HEK293T (cell line): ENCODE measurements at places on chromosomes 3 and 15.
A peak's percentile ranks its signal among the peaks of the same experiment; 100 is the strongest.

GRCh38 chr15:88187195-88187594, 69.3 kb downstream of the NTRK3 start:
- no peak for DNase-seq

DNA sequence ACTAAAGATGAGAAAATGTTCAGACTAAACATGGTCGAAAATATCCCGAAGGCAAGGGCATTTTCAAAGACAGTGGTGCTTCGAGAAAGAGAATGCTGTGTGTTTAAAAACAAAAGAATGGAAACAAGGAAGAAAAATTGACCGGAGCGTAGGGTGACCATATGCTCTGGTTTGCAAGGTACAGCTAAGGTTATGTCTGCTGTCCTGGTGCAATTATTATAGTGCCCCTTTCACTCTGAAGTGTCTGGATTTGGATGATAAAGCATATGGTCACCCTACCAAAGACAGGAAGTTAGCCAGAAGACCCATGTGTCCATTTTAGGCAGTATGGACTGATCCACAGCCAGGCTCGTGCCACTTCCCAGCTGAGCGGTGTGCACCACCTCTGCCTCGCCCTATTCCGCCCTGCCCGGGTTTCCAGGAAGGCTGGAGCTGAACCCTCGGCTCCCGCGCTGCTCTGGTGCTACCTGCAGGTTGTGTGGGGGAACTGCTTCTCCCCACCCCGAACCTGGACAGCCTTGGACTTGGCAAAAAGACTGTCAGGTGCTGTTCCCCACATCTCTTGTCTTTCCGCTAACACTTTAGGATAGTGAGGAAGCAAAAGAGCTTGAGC, 25.2 kb downstream of the GOLGA6D start:
- DNase-seq: peak; percentile 81

DNA sequence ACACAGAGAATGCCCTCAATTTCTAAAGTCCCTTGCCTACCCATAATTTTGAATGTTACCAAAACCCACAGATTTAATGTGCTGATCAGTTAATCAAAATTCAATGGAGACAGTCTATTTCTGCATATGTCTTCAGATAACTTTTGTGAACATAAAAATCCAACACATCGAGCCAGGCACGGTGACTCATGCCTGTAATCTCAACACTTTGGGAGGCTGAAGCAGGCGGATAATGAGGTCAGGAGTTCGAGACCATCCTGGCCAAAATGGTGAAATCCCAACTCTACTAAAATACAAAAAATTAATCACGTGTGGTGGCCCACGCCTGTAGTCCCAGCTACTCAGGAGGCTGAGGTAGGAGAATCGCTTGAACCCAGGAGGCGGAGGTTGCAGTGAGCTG, 49.3 kb downstream of the PEAK1 start:
- no peak for DNase-seq

- no peak for DNase-seq
Observed at GRCh38 chr3:143653935-143654334, 194.3 kb downstream of the SLC9A9 start.

- DNase-seq: no peak
Observed at GRCh38 chr3:119329551-119329950, 35.4 kb downstream of the ARHGAP31 start.

- DNase-seq: no peak
Observed at GRCh38 chr3:981156-981555, 111.7 kb upstream of the CNTN6 start.

DNA sequence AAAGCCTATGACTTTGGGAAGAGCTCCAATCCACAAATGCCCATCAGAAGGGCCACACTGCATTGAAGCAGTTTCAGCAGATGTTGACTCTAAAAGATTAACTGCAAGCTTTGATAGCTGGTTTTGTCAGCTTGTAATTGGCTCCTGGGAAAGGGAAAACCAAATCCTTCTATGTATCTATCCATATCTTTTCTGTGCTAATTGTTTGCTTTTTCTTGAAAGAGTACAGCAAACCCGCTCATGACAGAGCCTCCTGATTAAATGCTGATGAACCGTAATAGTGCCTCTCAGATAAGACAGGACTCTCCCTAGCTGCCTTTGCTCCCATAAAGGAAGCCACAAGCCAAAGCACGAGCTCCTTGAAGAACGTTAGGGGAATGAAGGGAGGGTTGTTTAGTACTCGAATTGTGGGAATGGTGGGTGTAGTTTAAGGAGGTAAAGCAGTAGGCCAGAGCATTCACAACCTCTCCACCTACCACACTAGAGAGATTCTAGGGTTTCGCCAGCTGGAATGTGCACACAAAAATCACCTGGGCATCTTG, 33.6 kb upstream of the LRIG1 start:
- no peak for DNase-seq

DNA sequence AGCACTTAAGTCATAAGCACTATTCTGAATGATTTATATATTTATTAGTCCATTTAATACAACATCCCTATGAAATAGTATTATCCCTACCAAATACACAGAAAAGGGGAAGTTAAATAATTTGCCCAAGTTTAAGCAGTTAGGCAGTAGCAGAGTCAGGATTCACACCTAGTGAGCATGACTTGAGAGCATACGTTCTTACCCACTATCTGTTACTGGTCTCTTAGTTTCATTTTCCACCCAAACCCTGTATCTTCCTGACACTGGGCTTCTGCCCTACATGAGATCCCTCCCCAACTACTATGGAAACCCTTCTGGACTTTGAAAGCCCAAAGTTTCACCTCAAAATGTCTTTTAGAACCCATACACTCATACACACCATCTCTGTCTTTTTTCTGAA, 4.4 kb upstream of the ATOSA start:
- no peak for DNase-seq

DNA sequence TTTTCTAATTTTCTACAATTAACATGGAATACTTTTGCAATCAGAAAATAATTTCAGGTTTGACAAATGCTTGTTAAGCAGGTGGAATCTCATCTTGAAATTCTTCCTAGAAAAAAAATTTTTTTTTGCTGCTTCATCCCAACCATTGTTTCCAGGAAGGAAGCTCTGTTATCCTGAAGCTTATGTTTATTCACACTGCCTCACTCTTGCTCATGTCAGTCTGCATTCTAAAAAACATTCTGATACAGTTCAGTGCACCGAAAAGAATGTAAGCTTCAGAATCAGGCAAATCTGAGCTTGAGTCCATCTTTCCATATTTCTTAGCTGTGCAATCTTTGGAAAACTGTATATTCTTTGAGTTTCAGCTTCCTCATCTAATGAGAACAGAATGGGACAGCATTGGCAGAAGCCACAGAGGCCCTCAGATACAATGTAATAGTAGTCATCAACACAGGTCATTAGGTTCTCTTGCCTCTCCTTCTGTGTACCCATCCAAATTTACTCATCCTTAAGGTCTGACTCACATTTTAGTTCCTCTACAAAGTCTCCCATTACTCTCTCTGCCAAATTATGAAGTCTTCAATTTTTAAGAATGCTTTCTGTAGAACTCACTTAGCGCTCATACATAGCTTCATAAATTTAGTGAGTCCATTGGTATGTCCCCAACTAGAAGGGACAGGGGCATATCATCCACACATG, 881.8 kb upstream of the NR2F2 start:
- no peak for DNase-seq

- no peak for DNase-seq
Observed at GRCh38 chr3:141060327-141060726, 9.2 kb downstream of the SPSB4 start.

DNA sequence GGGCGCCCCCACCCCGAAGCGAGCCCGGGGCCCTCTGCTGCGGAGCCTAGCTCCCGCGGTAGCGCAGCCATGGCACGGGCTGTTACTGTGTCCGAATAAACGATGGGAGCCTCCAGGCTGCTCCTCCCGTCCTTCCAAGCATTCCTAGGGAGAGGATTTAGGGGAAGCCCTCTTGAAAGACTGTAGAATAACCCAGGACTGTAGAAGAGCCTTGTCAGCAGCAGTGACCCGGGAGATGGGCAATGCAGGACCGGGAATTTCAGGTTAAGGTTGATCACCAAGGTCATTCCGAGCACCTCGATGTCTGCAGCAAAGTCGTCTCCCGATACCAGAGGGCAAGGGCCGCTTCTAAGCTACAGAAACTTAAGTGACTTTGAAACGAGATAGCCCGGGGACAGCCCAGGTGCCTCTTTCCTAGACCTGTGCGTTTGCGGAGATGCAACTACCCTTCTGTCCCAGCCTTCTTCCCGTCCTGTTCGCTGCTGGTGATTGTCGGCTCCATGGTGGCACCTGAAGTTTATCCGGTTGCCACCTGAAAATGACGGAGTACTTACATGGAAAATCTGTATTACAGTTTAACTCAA, 753 bp upstream of the MYO5A start:
- DNase-seq: no peak
